ENCODE measurements at places on chromosomes 5 and 9.

GRCh38 chr9:81069923-81070322 is 619.4 kb downstream of the TLE1 start:
- DNase-seq, result no peak

DNA sequence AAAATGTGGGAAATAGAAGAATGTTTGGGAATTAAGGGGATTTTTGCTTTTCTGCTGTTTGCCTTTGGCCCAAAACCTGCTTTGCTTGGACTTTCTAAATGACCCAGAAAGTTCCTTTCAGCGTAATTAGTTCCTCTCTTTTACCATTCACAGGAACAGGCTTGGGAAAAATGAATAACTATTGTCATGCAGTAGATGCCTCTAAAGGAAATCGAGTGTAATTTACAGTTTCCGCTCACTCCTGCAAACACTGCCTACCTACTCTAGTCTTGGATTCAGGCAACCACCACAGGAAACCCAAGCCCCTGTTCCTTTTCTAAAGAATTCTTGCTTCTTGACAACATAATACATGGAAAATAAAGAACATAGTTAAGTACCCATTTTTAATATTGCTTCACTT is 25.0 kb downstream of the TTC23L start:
- no peak for DNase-seq

DNA sequence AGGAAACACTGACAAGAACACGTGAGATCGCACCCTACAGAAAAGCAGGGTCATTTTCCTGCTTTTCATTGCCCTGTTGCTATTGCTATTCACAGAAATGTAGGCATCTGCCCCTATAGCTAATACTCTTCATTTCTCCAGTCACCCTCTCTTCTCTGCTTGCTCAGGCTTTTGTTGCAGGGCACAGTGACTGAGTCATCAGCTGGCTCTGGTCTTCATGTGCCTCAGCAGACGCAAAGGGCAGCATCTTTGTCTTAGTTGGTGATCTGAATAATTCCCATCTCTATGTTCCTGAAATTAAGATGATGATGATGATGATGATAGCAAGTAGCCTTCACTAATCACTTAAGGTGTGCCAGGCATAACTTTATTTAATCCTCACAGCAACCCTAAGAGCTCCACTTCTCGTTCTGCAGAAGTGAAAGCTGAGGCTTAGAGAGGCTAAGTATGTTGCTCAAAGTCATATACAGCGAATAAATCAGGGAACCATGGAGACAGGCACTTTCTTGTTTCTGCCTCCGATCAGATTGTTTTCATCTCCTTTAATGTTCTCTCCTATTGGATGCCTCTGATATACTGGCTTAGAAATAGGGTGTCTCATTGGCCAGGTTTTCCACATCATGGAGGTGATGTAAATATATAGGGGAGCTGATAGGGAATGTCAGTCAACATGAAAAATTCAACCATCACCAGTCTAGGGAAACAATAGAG is 133.0 kb upstream of the STK32A start:
- DNase-seq, result no peak

GRCh38 chr9:104386425-104387069 is 117.5 kb upstream of the OR13F1 start:
- no peak for DNase-seq

- no peak for DNase-seq
These were observed 295.5 kb upstream of the MSX2 start for GRCh38 chr5:174428895-174429294.

- DNase-seq, result no peak
These were observed 25.9 kb upstream of the UNC5A start for GRCh38 chr5:176784218-176785165.

GRCh38 chr5:124519396-124519795 is 227.0 kb downstream of the ZNF608 start:
- no peak for DNase-seq

DNA sequence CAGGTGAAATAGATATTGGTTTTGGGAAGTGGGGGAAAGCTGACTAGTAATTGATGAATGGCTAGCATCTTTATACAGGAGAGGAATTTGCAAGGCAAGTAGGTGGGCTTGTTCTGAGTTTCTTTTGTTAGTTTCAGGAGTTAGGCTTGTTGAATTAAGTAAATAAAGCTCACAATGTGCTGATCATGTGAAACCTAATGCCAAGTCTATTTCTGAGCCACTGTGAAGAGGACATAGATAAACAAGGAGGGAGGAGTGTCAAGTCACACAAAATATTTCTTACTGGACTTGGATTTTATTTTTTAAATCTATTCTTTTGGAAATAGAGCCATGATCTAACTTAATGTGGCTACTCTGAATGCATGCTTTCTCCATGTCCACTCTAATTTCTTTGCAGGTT is 19.9 kb downstream of the GDA start:
- DNase-seq, result no peak

DNA sequence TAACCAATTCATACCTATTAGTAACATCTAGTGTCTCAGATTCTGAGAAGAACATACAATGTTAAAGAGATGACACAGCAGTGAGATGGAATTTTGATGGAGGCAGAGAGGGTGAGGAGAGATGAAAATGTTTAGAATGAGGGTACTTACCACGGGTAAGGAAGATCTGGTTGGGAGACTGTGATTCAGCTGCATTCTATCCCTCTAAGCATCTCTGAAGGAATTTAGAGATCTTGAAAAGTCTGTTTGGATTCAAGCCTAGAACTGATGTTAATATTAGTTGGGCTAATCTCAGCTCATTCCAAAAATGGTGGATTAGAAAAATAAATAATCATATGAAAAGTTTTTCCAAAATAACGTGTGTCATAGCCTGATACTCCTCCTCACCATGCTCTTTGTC is 191.5 kb upstream of the CLINT1 start:
- DNase-seq, result no peak

GRCh38 chr5:90301248-90301647 is 108.3 kb downstream of the CETN3 start:
- no peak for DNase-seq

DNA sequence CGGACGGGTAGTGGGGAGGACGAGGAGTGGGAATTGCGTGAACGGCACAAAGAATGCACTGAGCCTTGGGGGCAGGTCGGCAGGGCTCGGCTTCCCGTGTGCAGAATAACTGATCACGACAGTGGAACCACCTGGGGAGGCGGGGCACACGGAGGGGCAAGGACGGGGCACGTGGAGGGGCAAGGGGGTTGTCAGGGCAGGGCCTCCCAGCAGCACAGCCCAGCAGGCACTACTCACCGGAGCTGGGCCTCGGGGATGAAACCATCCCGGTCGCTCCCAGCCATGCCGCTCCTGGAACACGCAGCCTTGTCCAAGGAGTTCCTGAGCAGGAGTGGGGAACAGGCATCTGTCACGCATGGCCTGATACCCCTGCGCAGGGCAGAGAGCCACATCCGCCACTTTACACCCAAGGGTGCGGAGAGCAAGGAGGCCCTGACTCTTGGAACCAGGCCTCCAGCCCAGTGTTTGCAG is 33.4 kb downstream of the SARDH start:
- no peak for DNase-seq

- DNase-seq, result no peak
These were observed 123.7 kb upstream of the ANKRD55 start for GRCh38 chr5:56356836-56357160.

GRCh38 chr9:128190516-128191405 is 611 bp downstream of the CIZ1 start:
- DNase-seq, result no peak

DNA sequence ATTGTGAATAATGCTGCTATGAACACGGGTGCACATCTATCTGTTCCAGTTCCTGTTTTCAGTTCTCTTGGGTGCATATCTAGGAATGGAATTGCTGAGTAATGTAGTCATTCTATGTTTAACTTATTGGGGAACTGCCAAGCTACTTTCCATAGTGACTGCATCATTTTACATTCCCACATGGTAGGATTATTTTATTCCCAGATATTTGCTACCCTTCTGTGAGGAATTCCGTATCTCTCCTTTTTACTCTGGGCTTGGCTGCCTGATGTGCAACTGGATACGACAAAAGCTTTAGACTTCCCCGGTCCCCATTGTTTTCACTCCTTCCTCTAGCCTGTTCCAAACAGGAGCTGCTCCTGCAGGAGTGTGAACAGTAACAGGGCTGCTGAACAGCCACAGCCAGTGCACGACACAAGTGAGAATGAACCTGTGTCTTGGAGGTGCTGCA is 7.2 kb downstream of the TAS2R1 start:
- no peak for DNase-seq

DNA sequence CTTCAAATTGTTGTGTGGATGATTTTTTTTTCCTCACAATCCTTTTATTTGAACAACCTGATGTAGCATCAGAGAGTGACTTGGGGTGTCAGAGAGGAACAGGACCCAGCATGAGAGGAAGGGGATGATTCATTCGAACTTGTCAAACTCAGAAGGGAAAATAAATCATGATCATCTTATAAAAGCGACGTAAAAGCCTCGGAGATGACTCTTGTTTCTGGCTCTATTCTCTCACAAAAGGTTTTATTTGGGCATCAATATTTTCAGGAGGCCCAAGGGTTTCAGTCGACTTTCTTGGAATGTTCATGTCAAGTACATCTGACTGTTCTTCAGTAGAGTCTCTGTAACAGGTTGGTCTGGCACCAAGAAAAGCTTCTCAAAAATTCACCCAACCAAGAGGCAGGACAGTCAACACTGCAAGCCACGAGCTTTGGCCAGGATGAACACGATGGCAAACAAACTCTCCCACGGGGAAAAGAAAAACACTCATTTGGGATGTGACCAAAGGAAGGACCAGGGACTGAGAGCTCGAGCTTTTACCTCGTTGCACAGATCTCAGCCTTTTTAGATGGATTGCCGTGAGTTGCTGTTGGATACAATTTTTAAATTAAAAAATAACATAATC is 55.1 kb downstream of the ANKH start:
- DNase-seq, result no peak

DNA sequence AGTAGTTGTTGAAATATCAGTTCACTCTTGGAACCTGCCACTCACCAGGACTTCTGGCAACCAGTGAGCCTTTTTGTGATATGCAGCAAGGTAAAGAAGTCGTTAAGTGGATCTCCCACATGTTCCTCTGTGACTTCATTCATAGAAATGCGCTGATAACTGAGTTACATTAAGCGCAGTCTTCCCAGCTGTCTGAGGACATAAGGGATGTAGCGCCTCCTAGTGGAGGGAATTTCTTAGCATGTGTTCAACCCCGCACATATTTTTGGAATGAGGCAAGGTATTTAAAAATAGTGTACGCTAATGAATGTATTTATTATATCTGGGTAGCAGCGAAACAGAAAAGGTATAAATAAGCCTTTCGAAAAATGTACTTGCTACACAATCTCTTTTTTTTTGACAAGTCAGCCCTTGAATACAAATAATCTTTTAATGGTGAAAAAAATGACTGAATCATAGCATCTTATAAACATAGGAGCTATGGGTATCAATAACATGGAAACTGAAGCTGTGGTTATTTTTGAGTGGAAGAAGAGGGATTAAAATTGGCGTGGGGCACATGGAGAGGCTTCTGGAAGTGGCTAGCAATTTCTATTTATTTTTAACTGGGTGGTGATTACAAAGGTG is 38.0 kb downstream of the PALM2AKAP2 start:
- peak; percentile 19 for DNase-seq

GRCh38 chr5:10434392-10434791 is 7.3 kb upstream of the ROPN1L start:
- no peak for DNase-seq

DNA sequence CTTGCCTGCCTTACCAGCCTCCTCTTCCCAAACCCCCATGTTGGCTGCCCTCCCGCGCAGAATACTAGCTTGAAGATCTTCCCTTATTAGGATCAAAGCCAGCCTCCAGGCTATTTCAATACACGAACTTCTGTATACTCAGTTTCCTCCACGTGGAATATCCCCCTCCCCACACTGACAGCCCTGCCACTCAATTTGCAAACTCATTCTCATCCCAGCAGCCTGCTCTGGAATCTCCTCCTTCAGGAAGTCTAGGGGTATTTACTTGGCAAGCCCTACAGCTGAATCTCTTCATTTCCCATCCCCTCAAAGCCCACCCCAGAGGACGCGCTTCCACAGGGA is 157.0 kb upstream of the SMIM23 start:
- no peak for DNase-seq

- DNase-seq, result no peak
These were observed 41.8 kb downstream of the CAST start for GRCh38 chr5:96703995-96704394.

DNA sequence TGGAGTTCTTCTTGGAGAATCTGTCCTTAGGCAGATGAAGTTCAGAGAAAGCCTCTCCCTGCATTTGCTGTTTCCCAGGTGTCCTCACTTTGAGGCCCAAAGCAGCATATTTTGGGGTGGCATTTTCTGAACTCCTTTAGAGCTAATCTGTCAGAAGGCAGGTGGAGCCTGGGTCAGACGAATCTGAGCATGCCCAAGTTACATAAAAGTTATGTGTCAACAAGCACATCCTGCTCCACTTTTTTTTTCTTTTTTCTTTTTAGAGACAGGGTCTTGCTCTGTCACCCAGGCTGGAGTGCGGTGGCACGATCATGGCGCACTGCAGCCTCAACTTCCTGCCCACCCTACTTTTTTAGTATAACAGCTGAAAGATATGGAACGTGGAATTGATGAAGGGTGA is 41.3 kb upstream of the HSPA9 start:
- no peak for DNase-seq

GRCh38 chr9:119963798-119964372 is 594.6 kb upstream of the BRINP1 start:
- no peak for DNase-seq

DNA sequence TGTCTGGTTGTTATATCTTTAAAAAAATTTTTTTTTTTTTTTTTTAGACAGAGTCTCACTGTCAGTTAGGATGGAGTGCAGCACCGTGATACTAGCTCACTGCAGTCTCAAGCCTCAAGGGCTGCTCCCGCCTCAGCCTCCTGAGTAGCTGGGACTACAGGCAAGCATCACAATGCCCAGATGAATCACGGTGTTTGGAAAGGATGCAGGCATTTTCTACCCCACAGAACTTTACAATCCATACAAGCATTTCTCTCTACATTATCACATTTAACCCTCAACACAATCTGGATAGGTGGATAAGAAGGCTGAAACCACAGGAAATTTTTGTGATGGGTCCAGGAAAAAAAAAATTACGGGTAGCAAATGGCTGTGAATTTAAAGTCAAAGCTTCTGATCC is 5.8 kb upstream of the PCA3 start:
- DNase-seq, result no peak

- no peak for DNase-seq
These were observed 326.4 kb downstream of the TRIM32 start for GRCh38 chr9:117013440-117013995.

GRCh38 chr5:9373571-9373970 is 172.3 kb downstream of the SEMA5A start:
- DNase-seq, result no peak

- no peak for DNase-seq
These were observed 48.0 kb upstream of the SPINK14 start for GRCh38 chr5:148120317-148120716.
